ENCODE measurements at places on chromosomes 16 and 17.

GRCh38 chr16:31698901-31699300 is 171.2 kb downstream of the AHSP start:
- no peak overlapping the region for H3K27ac ChIP-seq
- no peak for DNase-seq
- H3K36me3 ChIP-seq, result peaks cover 4% of the 10 kb centered on the region
- no peak overlapping the region for H3K4me3 ChIP-seq

- H3K4me3 ChIP-seq, result no peak overlapping the region
- no peak for DNase-seq
- no peaks in the 10 kb centered on the region for H3K27me3 ChIP-seq
- no peaks in the 10 kb centered on the region for H3K36me3 ChIP-seq
- peaks cover 3% of the 10 kb centered on the region for H3K4me1 ChIP-seq
- H3K27ac ChIP-seq, result no peak overlapping the region
Observed at GRCh38 chr16:59634951-59635350, 900.8 kb upstream of the GOT2 start.

DNA sequence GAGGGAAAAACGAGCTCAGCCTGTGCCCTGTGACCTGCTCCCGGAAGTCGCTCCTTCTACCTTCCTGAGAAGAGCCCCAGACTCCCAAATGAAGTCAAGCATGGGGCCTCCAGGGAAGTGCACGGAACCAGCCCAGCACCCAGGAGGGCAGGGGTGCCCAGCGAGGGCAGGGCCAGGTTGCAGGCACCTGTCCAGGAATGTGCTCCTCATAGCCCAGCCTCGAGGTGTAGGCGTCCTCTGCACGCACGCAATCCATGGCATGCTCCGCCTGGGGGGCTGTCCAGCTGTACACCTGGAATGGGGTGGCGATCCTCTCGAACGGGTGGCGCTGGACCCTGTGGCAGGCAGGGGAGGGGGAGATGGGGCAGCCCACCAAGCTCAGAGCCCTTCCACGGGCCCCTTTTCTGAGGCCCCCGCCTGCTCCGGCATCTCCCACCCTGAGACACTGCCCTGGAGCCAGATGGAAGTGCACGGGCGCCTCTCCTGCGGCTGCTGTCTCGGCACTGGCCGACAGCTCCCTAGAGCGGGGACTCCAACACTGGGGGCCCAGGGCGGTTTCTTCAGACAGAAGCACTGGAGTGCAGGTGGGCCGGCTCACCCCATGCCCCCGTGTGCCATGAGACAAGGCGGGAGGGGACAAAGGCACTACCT is 10.9 kb downstream of the CLUH start:
- H3K4me3 ChIP-seq, result no peak overlapping the region
- H3K27ac ChIP-seq, result no peak overlapping the region
- H3K36me3 ChIP-seq, result peaks cover 72% of the 10 kb centered on the region
- no peaks in the 10 kb centered on the region for H3K27me3 ChIP-seq

- no peaks in the 10 kb centered on the region for H3K27me3 ChIP-seq
- no peak for DNase-seq
- H3K4me1 ChIP-seq, result peaks cover 50% of the 10 kb centered on the region
- peak overlapping the region; percentile 67 for H3K27ac ChIP-seq
- no peaks in the 10 kb centered on the region for H3K36me3 ChIP-seq
Observed at GRCh38 chr17:57441270-57441600, 184.9 kb downstream of the MSI2 start.

DNA sequence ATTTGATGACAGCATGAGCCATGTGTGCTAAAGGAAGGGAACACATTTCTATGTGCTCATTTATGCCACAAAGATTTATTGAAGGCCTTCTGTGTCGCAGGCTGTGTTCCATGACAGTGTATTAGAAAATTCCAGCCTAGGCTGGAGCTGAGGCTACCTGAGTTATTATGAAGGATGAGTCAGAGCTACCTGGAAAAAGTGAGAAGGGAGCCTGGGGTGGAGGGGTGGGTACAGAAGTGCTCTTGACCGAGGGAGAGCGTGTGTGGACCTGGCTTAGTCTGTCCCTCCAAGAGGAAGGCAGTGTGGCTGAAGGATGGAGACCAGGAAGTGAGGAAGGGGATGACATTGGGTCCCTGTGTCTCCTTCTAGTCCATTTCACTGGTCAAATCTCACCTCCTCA is 98.3 kb downstream of the N4BP1 start:
- no peak overlapping the region for H3K4me3 ChIP-seq
- no peak overlapping the region for H3K27ac ChIP-seq
- H3K27me3 ChIP-seq, result no peaks in the 10 kb centered on the region
- no peak for DNase-seq
- H3K4me1 ChIP-seq, result no peaks in the 10 kb centered on the region
- H3K36me3 ChIP-seq, result no peaks in the 10 kb centered on the region

DNA sequence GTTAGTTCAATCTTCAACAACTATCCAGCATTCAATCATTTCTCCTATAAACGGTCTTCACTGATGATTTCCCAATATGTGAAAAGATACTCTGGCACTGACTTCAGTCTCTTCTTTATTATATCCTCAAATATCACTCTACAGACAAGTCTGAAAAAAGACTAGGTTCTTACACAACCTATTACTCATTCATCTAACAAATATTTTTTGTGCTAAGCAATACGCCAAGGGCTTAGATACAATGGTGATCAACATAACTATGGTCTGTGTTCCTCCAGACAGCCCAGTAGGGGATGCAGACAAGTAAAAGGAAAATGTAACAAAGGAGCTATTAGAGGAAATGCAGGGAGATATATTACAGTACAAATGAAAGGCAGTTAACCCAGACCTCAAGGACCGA is 63.9 kb downstream of the MYO1D start:
- H3K4me1 ChIP-seq, result no peaks in the 10 kb centered on the region
- no peak overlapping the region for H3K4me3 ChIP-seq
- no peaks in the 10 kb centered on the region for H3K27me3 ChIP-seq
- DNase-seq, result no peak

GRCh38 chr17:22373911-22374310 is 681.6 kb downstream of the KCNJ18 start:
- no peaks in the 10 kb centered on the region for H3K4me1 ChIP-seq
- H3K36me3 ChIP-seq, result no peaks in the 10 kb centered on the region
- DNase-seq, result no peak
- H3K4me3 ChIP-seq, result no peak overlapping the region
- no peak overlapping the region for H3K27ac ChIP-seq

GRCh38 chr17:78269955-78270381 is 38.5 kb downstream of the TMEM235 start:
- H3K4me1 ChIP-seq, result peaks cover 40% of the 10 kb centered on the region
- no peak overlapping the region for H3K27ac ChIP-seq
- no peaks in the 10 kb centered on the region for H3K27me3 ChIP-seq
- no peak for DNase-seq

DNA sequence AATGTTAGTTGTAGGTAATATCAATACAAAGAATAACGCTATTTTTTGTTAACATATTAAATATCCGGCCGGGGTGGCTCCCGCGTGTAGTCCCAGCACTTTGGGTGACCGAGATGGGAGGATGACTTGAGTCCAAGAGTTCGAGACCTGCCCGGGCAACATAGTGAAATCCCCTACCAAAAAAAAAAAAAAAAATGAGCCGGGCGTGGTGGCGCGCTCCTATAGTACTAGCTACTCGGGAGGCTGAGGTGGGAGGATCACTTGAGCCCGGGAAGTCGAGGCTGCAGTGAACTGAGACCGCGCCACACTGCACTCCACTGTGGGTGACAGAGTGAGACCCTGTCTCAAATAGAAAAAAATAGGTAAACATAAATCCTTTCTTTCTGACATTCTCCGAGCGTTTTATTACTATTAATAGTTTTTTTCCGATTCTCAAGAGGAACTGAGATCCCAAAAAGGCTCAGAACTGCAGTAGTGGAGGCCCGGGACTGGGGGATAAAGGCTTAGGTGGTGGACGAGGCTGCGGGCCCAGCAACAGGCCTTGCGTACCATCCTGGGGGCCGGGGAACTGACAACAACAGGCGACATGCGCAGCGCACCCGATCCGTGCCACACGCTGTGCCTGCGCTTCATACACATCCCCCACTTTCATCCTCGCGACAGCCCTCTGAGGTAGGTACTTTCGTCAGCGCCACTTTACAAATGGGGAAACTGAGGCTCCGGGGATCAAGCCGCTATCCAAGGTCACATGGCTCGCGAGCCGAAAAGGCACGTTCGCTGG is 919 bp downstream of the N4BP1 start:
- peak; percentile 50 for DNase-seq
- H3K4me1 ChIP-seq, result peaks cover 21% of the 10 kb centered on the region
- no peaks in the 10 kb centered on the region for H3K36me3 ChIP-seq
- H3K4me3 ChIP-seq, result peak overlapping the region; percentile 68
- H3K27ac ChIP-seq, result peak overlapping the region; percentile 90
- H3K27me3 ChIP-seq, result no peaks in the 10 kb centered on the region

DNA sequence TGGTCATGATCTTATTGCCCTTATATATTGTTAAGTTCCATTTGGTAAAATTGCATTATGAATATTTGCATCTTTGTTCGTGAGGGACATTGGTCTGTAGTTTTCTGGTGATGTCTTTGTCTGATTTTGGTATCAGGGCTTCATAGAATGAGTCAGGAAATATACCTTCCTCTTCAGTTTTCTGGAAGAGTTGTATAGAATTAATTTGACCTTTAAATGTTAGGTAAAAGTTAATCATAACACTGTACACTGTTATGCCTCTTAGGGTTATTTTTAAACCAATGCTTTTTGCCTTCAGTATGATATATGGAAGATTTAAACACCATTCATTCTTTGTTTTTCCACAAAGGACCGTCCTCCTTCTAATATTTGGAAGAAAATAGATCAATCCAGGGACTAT is 180.0 kb downstream of the CHD9 start:
- DNase-seq, result no peak
- H3K4me1 ChIP-seq, result no peaks in the 10 kb centered on the region
- H3K27ac ChIP-seq, result no peak overlapping the region
- H3K27me3 ChIP-seq, result no peaks in the 10 kb centered on the region
- H3K36me3 ChIP-seq, result peaks cover 62% of the 10 kb centered on the region
- no peak overlapping the region for H3K4me3 ChIP-seq

- H3K4me3 ChIP-seq, result no peak overlapping the region
- H3K36me3 ChIP-seq, result no peaks in the 10 kb centered on the region
- no peaks in the 10 kb centered on the region for H3K27me3 ChIP-seq
- no peak overlapping the region for H3K27ac ChIP-seq
Observed at GRCh38 chr17:44565866-44566443, 8.7 kb downstream of the FZD2 start.

- H3K27ac ChIP-seq, result peak overlapping the region; percentile 63
- peaks cover 5% of the 10 kb centered on the region for H3K4me1 ChIP-seq
- H3K27me3 ChIP-seq, result no peaks in the 10 kb centered on the region
- H3K36me3 ChIP-seq, result no peaks in the 10 kb centered on the region
- DNase-seq, result peak; percentile 46
Observed at GRCh38 chr16:30541502-30542329, 7.1 kb upstream of the ZNF747 start.

DNA sequence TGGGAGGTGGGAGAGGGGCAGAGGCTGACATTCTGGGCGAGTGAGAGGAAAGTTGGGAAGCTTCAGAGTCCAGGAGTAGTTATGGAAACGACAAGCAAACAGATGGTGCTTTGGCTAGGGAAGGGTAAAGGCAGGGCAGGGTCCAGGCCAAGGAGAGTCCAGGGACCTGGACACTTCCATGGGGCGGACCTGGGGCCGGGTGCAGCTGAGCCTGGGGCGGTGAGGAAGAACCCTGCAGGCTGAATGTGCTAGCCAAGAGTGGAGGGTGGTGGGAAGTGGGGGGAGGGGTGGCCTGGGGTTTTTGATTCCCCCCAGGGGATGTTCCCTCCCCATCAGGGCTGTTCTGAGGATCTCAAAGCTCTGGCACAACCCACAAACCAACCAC is 2.6 kb downstream of the PPP1R9B start:
- peak overlapping the region; percentile 64 for H3K4me3 ChIP-seq
- H3K27ac ChIP-seq, result peak overlapping the region; percentile 71
- peaks cover 18% of the 10 kb centered on the region for H3K36me3 ChIP-seq
- H3K4me1 ChIP-seq, result peaks cover 21% of the 10 kb centered on the region
- peak; percentile 67 for DNase-seq
- no peaks in the 10 kb centered on the region for H3K27me3 ChIP-seq

- peaks cover 36% of the 10 kb centered on the region for H3K4me1 ChIP-seq
- no peaks in the 10 kb centered on the region for H3K36me3 ChIP-seq
- DNase-seq, result no peak
- H3K27me3 ChIP-seq, result no peaks in the 10 kb centered on the region
- H3K27ac ChIP-seq, result no peak overlapping the region
Observed at GRCh38 chr17:45040459-45040858, 11.0 kb downstream of the DCAKD start.

GRCh38 chr17:75319904-75320691 is 30.9 kb upstream of the SLC25A19 start:
- no peak overlapping the region for H3K4me3 ChIP-seq
- DNase-seq, result no peak
- H3K36me3 ChIP-seq, result peaks cover 36% of the 10 kb centered on the region
- H3K27me3 ChIP-seq, result no peaks in the 10 kb centered on the region
- H3K27ac ChIP-seq, result no peak overlapping the region

DNA sequence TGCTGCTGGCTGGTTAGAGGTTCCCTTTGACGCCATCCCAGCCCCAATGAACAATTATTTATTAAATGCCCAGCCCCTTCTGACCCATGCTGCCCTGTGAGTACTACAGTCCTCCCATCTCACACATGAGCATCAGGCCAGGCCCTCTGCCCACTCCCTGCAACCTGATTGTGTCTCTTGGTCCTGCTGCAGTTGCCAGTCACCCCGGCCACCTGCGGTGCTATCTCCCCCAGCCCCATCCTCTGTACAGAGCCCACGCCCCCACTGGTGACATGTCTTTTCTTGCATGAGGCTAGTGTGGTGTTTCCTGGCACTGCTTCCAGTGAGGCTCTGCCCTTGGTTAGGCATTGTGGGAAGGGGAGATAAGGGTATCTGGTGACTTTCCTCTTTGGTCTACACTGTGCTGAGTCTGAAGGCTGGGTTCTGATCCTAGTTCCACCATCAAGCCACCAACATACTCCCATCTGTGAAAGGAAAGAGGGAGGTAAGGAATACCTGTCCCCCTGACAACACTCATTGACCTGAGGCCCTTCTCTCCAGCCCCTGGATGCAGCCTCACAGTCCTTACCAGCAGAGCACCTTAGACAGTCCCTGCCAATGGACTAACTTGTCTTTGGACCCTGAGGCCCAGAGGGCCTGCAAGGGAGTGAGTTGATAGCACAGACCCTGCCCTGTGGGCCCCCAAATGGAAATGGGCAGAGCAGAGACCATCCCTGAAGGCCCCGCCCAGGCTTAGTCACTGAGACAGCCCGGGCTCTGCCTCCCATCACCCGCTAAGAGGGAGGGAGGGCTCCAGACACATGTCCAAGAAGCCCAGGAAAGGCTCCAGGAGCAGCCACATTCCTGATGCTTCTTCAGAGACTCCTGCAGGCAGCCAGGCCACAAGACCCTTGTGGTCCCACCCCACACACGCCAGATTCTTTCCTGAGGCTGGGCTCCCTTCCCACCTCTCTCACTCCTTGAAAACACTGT is 11.3 kb downstream of the CX3CL1 start:
- H3K27me3 ChIP-seq, result no peaks in the 10 kb centered on the region
- no peak overlapping the region for H3K4me3 ChIP-seq
- DNase-seq, result no peak
- peaks cover 8% of the 10 kb centered on the region for H3K36me3 ChIP-seq
- H3K27ac ChIP-seq, result no peak overlapping the region

- DNase-seq, result no peak
- H3K4me1 ChIP-seq, result no peaks in the 10 kb centered on the region
- H3K27me3 ChIP-seq, result peaks cover 34% of the 10 kb centered on the region
- no peak overlapping the region for H3K27ac ChIP-seq
Observed at GRCh38 chr17:58247511-58248363, 9.4 kb downstream of the LPO start.

Measured in lung (tissue), 17 donors.